Activated CD4-positive, alpha-beta T cell treated with anti-CD3 and anti-CD28 coated beads for 24 hours (primary cell): ENCODE measurements at places on chromosomes 3 and 15.

- DNase-seq: no peak
Observed at GRCh38 chr3:2628117-2628516, 482.1 kb downstream of the IL5RA start.

GRCh38 chr15:73051391-73051806 is 864 bp upstream of the NEO1 start:
- DNase-seq: no peak

- DNase-seq: no peak
Observed at GRCh38 chr15:78951841-78952238, 7.0 kb upstream of the CTSH start.

DNA sequence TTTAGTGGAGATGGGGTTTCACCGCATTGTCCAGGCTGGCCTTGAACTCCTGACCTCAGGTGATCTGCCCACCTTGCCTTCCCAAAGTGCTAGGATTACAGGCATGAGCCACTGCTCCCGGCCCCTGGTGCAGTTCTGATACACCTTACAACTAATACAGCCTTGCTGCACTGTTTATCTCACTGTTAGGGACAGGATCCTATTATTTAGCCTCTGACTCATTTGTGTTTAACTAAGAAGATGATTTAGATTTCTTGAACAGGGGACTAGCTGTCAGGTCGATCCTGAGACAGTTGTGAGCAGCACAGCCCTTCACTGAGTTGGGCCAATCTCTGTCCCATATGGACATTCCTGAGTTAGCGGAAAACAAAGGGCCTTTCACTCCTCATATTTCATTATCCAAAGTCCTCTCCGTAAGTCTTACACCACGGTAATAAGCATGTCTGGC is 19.2 kb downstream of the GYG1 start:
- DNase-seq: no peak

GRCh38 chr3:33146791-33147445 is 33.1 kb downstream of the CRTAP start:
- no peak for DNase-seq

DNA sequence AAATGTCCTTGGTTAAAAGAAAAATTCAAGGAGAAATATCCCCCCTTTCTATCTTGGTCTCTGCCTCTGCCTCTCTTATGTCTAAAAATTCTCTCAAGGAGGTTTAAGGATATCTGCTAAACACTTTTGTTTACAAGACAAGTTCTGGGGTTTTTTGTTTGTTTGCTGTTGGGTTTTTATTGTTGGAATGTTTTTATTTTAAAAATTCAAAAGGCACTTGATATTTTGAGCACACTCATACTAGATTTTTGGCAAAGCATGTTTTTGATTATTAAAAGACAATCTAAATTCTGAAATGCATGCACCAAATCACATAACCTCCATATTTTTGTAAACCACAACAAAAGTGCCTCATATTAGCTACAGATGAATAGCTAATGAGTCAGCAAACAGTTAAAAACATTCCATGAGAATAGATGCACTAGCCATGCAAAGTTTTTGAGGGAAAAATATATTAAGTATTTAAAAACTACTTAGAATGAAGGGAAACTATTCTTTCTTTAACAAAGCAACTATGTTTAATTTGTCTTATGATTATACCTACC is 84.6 kb downstream of the ZBTB20 start:
- no peak for DNase-seq

GRCh38 chr15:86002444-86002843 is 77.2 kb upstream of the AGBL1 start:
- DNase-seq: no peak

- DNase-seq: no peak
Observed at GRCh38 chr3:52471371-52472238, 16.2 kb downstream of the NISCH start.

GRCh38 chr3:53274938-53275605 is 19.2 kb upstream of the TKT start:
- no peak for DNase-seq

DNA sequence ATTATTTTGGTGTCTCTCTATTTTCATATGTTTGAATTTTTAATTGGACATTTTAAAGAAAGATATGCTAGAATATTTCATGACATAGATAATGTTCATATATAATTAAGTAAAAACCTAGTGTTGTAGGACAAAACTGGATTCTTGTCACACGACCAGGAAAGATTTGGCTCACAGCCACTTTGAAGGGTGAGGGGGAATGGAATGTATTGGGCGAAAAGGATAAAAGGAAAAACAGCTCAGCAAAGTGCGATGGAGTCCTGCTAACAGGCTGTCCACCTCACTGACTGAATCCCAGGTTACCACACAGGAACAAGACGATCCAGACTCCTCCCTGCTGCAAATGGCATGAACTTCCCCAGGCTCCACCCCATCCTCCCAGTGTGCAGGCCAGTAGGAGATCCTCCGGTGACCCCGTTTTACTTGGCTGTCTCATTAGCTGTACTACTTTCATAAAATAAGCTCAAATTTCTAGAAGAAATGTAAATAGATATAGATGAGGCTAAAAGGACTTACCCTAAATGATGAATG is 186.2 kb downstream of the CD47 start:
- no peak for DNase-seq

DNA sequence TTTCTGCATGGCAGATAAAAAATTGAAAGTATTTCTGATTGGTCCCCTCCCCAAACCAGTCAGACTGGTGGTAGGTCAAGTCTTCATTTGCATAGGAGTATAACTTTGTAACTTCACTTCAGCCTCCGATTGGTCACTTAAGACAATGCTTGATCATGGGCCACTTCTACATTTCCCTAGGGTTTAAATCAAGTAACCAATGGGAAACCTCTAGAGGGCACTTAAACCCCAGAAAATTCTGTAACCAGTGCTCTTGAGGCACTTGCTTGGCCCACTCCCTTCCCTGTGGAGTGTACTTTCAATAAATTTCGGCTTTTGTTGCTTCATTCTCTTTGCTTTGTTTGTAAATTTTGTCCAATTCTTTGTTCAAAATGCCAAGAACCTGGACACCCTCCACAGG is 225.5 kb downstream of the ARPP21 start:
- DNase-seq: no peak

GRCh38 chr3:104676241-104676640 is 690.5 kb upstream of the ALCAM start:
- no peak for DNase-seq

DNA sequence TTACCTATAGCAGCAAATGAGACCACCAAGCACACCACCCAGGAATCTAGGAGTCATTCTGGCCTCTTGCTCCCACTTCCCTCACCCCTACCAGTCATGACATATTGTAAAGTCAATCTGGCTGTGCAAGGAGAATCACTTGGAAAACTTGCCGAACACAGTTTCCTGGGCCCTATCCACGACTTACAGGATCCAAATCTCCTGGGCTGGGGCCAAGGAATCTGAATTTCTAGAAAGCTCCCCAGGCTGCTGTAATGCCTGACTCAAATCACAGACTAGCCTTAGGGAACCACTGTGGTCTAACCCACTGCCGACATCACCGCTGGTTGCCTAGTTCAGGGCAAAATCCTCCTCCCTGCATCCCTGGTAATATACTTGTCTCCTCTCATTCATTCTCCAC is 4.2 kb upstream of the CRABP1 start:
- no peak for DNase-seq

DNA sequence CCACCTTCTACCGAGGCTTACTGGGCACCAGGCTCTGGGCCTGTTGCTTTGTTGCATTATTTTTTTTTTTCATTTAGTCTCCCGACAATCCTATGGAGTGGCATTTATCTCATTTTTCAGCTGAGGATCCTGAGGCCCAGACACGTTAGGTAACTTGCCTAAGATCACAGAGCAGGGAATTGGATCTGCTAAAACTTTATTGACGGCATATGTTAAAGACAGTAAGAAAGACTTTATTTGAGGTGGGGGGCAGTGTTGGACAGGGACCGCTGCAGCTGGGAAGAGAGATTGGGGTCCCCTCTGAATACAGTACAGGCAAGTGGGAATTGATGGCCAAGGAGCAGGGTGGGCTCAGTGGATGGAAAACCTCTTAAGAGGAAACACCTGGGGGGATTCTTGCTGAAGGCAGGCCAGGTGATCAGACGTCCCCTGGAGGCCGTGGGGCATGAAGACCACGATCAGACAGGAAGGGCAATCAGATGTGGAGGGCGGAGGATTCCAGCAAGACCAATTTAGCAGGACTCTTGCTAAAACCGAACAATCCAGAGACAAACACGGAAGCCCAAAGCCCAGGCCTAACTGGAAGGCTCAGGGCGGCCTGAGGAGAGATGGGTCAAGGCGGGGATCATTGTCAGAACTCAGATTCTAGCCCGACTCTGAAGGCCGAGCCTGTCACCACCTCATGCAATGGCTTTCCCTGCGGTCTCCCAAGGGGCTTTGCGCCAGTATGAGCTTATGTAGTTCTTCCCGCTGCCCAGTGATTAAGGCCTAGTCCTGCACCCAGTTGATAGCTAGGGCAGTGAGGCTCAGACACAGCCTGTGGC is 53.7 kb downstream of the RGMA start:
- no peak for DNase-seq

DNA sequence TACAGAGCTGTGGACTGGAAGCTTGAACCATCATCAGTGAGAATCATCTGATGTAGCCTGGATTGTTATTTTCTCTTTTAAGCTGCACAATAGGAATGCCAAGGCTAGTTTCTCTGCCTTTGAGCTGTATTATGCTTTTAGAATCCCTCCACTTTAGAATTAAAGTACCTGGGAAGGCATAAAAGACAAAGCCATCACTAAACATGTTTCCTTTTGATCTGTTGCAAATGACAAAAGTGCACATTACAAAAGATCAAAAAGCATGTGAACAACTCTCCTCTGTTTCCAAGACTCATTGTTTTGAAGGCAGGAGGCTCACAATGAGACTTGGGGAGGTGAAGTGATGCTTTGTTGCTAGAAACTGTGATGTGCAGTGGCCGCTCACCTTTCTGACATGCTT is 51.8 kb downstream of the LARS2 start:
- DNase-seq: no peak

GRCh38 chr3:21331321-21331720 is 419.7 kb downstream of the ZNF385D start:
- no peak for DNase-seq

DNA sequence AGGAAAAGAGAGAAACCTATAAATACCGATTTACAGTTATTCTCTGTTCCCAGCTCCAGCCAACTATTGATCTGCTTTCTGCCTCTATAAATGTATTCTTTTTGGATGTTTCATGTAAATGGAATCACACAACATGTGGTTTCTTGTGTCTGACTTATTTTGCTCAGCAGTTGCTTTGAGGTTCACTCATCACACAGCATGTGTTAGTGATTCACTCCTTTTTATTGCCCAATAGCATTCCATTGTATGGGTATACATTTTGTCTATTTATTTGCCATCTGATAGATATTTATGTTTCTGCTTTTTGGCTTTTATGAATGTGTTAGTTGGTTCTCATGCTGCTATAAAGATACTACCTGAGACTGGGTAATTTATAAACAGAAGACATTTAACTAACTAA is 23.6 kb downstream of the CCR1 start:
- DNase-seq: no peak
